Adipocyte (in vitro differentiated cells): ENCODE measurements at places on chromosomes 13 and 19.

DNA sequence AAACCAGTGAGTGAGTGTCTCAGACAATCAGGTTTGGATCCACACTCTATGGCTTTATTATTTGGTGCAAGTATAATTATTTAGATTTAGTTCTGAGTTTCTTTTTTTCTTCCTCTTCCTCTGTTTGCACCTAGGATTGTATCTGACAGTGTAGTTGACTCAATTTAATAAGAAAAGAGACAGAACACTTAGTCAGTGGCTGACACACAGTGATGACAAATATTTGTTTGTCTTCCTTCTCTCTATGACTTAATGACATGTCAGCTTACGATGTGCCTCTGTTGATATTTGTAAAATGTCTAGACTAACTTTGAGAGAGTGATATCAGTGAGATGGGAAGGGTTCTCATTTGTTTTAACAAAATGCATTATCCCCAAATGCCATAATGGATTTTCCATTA lies 129.5 kb upstream of the SLC10A2 start:
- DNase-seq, result no peak

DNA sequence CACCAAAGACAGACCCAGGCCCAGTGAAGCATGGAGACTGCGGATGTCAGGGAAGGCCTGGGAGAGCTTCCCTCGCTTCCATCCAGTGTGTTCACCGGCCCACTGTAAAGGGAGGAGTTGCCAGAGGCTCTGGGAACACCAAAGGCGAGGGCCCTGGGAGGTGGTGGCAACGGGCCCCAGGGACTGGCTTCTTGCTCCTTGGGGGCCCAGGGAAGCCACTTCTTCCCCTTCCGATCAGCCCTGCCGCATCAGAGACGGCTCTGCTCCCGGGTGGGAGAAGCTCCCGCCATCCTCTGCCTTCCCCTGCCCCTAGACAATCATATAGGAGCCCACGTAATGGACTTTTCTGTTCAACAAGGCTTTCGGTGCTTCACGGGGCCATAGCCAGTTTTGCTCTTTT lies 83.4 kb upstream of the GPR183 start:
- DNase-seq, result no peak

DNA sequence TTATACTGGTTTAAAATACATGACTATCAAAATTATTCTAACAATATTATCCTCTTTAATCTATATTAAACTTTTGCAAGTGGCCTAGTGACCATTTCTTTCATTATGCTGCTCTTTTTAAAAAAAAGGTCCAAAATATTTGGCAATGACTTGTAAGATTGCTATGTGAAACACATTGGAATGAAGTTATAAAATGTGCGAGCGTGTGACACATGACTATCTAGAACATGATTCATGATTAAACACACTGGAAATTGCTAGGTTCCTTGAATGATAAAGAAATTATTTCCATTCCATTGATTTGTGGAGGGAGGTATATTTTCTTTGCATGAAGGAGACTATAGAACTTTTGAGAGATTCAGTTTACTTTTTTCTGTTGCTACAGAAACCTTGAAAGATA lies 739.1 kb downstream of the DIAPH3 start:
- DNase-seq, result peak; percentile 72

GRCh38 chr19:4455719-4456475 lies 1.7 kb downstream of the UBXN6 start:
- peak; percentile 54 for DNase-seq

- DNase-seq, result peak; percentile 73
Measured at GRCh38 chr13:104592127-104592526, 1525.9 kb upstream of the SLC10A2 start.

GRCh38 chr13:29464105-29464679 lies 131.3 kb downstream of the SLC7A1 start:
- DNase-seq, result no peak

- DNase-seq, result no peak
Measured at GRCh38 chr19:38538793-38539528, 78.8 kb downstream of the MAP4K1 start.

DNA sequence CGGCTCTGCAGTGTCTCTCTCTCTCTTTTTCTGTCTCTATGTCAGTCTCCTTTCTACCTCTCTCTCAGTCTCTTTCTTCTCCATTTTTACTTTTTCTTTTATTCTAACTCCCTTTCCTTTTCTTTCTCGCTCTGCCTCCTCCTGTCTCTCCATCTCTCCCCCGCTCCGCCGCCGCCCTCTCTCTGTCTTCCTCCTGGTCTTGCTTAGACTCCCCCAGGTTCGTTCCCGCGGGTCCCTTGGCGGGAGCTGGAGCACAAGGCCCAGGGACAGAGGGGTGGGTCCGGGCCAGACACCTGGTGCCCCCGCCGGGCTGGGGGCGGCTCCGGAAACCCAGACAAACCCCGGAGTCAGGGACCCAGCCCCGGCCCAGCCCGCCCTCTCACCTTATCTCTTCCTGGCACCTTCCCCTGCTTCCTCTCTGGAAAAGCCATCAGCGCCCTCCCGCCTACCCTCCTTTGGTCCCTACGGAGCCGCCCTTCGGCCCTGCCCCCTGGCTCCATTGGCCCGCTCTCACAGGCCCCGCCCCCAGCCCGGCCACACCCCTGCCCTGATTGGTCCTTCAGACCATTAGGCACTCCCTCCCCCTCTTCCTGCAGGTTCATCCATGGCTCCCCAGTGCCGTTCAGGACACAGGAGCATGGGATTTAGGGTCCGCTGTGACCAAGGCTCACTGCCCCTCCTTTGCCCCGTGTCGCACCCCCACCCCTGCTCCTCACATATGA lies 15.4 kb upstream of the NOP53 start:
- no peak for DNase-seq

- no peak for DNase-seq
Measured at GRCh38 chr19:50399368-50399745, 15.2 kb downstream of the POLD1 start.

- DNase-seq, result no peak
Measured at GRCh38 chr13:48391257-48391656, 21.7 kb downstream of the LPAR6 start.

DNA sequence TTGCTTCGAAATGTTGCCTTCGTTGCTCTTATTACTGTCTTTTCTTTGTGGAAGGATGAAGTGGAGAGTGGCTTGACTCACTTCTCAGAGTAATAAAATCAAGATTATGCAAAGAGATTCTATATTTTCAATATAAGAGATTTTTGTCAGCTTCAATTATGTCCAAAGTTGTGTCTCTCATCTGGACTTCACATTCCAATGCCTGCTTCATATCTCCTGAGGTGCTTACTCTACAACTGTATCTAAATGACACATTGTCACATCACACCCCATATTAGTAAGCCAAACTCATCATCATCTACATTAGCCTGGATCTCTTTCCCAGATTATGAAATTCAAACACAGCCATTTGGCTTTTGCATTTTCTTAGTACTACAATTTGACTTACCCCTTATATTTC lies 409.4 kb downstream of the DACH1 start:
- no peak for DNase-seq
